ENCODE measurements at places on chromosomes 1 and 21.

- DNase-seq: no peak
These were observed 703 bp downstream of the AMIGO1 start for GRCh38 chr1:109508873-109509175.

DNA sequence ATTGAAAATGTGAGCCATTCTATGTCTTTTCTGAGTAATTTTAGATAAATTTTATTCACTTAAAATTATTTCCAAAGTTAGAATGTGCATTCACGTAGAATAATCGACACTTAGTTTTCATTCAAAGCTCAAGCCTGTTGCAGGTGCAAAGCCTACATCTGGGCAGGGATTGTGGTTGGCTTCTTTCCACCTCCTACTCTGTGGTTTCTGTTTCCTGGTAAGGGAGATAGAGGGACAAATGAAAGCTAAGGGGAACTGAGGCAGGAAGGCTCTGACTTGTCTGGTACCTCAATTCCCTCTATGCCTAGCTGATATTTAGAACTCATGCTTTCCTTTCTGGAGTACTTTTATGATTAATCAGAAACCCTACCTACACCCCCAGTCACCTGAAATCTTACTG lies 251.2 kb upstream of the DPYD start:
- no peak for DNase-seq

GRCh38 chr1:185539277-185539943 lies 194.8 kb upstream of the HMCN1 start:
- DNase-seq: no peak

DNA sequence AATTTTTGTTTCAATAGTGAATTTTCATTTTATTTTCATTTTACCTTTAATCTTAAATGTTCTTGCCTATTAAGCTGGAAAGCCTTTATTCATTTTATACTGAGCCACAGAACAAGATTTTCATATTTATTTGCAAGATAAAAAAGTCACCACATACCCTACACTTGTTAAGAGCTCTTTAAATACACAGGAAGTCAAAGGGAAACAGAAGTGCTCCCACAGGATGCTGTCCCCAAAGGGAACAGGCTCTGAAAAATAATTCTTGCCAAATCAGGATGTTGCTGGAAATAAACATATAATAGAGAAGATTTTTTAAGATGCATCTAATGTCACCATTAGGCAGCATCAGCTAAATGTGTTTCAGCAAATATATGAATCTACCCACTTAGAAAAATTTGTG lies 113.6 kb downstream of the VAV3 start:
- DNase-seq: no peak

DNA sequence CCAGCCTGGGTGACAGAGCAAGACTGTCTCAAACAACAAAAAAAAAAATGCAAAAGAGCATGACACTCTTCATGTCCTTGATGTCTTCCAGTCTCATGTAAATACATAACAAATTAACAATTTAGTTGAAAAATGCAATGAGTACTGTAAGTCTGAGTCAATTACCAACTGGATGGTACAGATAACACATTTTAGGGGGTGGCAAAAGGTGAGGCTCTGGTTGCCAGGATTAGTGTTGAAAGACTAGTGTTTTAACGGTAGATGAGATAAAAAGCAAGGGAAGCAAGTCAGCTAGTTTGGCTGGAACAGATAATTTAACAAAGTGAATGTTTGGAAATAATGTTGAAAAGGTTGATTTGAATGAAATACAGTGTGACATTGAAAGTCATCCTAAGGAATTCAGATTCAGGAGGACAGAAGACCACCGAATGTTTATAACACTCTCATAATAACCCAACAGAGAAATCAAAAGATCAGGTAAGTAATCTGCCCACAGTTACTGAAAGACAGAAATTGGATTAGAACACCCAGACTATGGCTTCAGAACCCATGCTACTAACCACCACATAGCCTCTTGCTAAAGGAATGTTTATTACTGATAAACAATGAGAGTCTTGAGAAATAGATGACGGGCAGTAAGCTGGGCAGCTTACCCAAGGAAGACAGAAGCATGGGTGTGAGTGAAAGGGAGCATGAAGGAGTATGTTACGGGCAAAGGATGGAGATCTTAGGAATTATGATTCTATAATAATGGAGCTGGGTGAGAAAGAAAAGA lies 312.4 kb downstream of the HMCN1 start:
- DNase-seq: no peak

GRCh38 chr21:36059823-36060158 lies 535 bp downstream of the SETD4 start:
- no peak for DNase-seq

DNA sequence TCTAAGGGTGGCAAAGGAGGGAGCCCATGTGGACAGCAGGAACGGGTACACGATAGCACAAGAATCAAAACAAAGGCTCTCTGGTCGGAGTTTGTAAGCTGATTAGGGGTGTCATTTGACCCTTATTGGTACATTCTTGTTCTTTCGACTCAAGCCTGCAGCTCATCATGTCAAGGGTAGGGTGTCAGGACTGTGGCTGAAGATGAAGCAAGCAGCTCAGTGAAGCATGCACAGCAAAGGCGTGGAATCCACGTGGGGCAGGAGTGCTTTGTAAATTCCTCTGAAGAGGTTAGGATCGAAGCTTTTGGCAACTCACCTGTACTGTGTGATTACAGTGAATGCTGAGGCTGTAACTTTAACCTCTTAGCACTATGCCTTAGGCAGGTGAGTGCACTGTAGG lies 4.7 kb upstream of the ABCB10 start:
- DNase-seq: no peak

DNA sequence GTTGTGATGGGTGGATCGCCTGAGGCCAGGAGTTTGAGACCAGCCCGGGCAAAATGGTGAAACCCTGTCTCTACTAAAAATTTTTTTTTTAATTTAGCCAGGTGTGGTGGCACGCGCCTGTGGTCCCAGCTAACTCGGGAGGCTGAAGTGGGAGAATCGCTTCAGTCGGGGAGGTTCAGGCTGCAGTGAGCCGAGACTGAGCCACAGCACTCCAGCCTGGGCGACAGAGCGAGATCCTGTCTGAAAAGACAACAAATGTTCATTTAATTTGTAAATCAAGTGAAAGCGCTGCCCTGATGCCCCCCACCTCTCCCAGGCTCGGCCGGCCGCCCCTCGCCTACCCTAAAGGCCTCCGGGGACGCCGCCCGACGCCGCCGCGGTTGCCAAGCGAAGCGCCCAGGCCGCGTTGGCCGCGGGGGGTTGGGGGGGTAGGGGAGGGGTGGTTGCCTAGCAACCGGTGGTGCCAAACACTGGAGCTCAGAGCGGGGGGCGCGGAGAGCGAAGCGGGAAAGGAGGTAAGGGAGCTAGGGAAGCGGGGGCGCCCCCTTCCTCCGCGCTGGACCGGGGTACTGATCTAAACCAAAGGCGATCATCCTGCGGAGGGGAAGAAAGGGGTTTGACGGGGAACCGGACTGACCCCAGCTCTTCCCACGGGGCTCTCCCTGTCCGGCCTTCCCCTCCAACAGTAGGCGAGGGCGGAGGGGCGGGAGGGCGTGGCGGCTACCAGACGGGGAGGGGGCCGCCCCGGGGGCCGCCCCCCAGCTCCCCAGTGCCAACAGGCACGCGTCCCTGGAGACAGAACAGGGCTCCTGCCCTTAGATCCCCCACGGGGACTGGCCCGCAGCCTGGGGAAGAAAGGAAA lies at the start of gene TEKT2:
TEKT2 (plus strand) TSS at position 460 of the 862 bp plus-strand sequence. CDS start 828 bp downstream, outside the sequence.
- no peak for DNase-seq

DNA sequence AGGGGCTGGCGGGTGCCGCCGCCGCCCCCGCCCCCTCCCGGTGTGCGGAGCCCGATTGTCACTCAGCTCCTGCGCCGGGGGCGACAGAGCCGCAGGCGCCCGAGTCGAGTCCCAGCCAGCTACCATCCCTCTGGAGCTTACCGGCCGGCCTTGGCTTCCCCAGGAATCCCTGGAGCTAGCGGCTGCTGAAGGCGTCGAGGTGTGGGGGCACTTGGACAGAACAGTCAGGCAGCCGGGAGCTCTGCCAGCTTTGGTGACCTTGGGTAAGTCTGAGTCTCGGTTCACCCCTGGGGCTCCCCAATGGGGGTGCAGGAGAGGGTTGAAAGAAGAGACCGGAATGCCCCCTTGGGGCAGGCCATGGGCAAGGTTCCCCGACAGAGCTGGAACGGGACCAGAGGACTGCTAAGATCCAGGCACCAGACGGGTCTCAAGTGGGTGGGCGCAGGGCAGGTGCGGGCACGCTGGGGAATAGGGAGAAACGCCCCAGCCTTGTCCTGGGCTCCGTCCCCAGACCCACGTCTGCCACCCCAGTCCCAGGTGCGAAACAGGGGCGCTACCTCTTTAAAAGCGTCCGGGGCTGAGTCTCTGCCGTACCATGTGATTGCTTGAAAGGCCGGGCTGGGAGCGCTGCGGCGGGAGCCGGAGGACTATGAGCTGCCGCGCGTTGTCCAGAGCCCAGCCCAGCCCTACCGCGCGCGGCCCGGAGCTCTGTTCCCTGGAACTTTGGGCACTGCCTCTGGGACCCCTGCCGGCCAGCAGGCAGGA lies at the start of gene ADORA1:
ADORA1 (plus strand) TSS at position 61 of the 765 bp plus-strand sequence. CDS start 1,116 bp downstream, outside the sequence.
- DNase-seq: peak; percentile 54

- DNase-seq: no peak
These were observed 28.1 kb upstream of the TXLNA start for GRCh38 chr1:32151319-32151787.

- DNase-seq: no peak
These were observed 35.5 kb downstream of the IGFN1 start for GRCh38 chr1:201226178-201226514.

DNA sequence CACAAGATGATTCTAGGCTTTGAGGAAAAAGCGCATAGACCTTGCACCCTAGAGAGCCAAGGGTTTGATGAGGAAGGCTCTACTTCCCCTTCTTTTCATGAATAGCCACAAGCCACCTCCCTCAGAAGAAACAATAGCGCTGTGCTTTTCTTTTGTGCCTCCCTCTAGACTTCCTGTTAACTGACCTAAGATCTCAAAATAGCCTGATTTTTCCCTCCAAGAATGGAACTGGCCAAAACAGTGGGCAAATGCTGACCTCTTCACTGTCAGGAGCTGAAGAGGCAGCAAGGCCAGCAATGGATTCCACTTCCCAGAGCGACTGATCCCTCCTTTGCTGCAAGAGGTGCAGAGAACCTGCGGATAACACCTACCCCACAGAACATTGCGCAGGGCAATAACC lies 362.8 kb downstream of the KCNH1 start:
- DNase-seq: no peak
